CD4-positive, alpha-beta T cell treated with Interleukin-12 subunit alpha and Interleukin-12 subunit beta, for 1 hour (primary cell): ENCODE measurements at places on chromosomes 3 and 15.

- no peak for DNase-seq
Measured at GRCh38 chr3:100719136-100719535, 9.8 kb downstream of the TFG start.

GRCh38 chr3:39705351-39705900 lies 104.0 kb upstream of the MYRIP start:
- DNase-seq: no peak

- DNase-seq: no peak
Measured at GRCh38 chr15:86382341-86382740, 302.7 kb downstream of the AGBL1 start.

GRCh38 chr3:153979418-153980251 lies 141.6 kb upstream of the ARHGEF26 start:
- DNase-seq: no peak

DNA sequence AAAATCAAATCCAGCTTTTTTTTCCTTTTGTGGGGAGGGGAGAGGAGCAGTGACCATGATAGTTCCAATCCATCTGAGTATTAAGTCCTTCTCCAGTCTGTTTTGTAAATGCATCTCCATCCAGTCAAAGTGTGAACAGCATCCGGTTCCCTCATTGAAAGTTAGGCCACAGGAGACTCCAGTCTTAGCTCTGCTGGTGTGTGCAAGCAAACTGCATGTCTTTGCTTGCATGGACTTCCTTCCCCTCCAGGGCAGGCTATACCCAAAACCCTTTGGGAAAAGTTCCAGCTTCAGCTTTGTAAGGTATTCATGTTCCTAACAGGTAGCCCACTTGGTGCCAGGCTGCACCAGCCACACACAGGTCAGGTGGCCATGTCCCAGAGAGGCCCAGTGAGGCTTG lies 3.1 kb upstream of the MAN2C1 start:
- no peak for DNase-seq

GRCh38 chr15:73051807-73052652 lies at the start of gene NEO1:
Gene NEO1, plus strand, starts transcription at chr15:73052463. Its CDS starts 213 bp downstream, at chr15:73052676.
- peak; percentile 90 for DNase-seq

DNA sequence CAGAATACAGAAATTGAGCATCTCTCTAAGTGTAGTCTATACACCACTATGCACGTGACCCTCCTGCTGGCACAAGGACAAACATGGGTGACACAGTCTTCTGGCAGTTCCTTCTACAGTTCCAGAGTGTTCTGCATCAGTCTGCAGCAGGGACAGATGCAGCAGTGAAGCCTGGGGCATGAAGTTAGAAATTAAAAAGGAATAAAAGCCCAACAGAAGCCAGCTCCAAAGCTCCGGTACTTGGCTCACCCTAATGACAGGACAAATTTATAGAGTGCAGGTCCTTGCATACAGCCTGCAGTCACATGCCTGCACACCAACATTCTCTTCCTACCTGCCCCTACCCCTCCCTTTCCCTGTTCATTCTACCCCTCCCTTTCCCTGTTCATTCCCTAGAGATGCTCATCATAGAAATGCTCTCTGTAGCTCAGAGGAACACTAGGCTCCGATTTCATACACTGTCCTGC lies 15.0 kb downstream of the UACA start:
- no peak for DNase-seq

DNA sequence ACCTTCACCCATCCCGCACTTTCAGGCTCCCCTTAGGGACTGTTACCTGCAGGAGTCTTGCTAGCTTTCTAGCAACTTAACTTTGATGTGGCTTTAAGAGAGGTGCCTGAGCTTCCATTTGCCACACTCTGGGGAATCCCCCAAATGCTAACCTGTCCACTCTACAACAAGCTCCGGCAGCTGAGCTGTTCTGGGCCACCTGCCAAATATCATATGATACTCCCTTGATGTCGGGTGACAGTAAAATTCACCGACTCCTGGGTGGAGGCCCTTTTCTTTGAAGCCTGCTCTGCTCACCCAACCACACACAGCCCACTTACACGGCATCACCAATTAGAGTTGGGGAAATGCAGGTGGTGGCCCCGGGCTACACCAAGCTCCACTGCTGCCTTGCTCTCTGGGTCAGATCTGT lies 38.0 kb upstream of the XCR1 start:
- DNase-seq: peak; percentile 92

DNA sequence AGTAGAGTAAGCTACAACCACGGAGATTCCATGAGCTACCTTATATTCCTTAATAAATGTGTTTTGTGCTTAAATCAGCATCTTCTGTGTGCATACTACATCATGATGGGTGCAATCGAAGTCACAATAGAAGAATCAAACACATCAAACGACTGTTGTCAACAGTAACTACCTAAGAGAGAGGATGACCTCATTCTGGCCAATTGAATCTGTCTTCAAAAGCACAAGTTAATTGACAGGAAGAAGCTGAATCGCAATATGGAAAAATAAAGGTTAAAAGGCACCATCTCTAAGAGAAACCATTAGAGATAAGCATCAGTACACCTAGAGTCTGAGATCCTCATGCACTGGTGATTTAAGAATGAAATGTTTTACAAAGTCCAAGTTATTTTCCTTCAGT lies 39.0 kb downstream of the CD200R1L start:
- peak; percentile 10 for DNase-seq

DNA sequence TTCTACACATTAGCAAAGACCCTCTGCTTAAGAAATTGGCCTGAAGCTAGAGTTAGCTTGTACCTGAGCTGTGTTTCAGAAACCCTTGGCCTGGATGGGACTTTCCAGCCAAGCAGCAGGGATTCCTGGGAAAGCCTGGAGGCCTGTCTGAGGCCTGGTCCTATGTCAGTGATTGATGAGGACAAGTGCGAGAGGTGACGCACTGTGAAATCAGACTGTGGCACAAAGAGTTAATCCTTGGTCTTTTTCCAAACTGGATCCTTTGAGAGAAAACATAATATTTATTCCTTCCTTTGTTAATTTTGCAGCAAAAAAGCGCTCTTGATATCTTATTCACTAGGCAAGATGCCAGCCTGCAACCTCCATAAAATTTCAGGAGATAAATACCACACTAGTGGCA lies 225.0 kb upstream of the ATP11B start:
- DNase-seq: no peak

DNA sequence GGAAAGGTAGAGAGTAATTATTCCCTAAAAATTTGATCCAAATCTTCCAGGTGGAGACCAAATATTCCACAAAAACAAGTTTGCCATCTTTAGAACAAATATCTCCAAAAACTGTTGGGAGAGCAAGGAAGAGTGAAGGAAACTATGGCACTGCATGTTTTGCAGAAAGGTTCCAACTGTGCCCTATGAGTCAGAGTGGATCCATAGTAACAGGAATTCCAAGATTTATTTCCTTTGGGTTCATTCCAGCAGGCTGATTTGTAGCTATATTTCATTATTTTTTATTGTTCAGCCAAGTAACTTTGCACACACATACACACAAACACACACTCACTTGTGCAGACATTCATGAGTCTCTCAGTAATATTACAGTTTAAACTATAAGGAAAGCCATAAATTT lies 459.7 kb upstream of the EPHA6 start:
- DNase-seq: no peak

GRCh38 chr3:79012946-79013362 lies 754.8 kb downstream of the ROBO1 start:
- DNase-seq: no peak

- no peak for DNase-seq
Measured at GRCh38 chr3:151501171-151501922, 40.5 kb upstream of the IGSF10 start.

- no peak for DNase-seq
Measured at GRCh38 chr3:175751089-175751488, 892.0 kb downstream of the NAALADL2 start.

GRCh38 chr3:147977001-147977400 lies 567.8 kb downstream of the ZIC1 start:
- DNase-seq: no peak

DNA sequence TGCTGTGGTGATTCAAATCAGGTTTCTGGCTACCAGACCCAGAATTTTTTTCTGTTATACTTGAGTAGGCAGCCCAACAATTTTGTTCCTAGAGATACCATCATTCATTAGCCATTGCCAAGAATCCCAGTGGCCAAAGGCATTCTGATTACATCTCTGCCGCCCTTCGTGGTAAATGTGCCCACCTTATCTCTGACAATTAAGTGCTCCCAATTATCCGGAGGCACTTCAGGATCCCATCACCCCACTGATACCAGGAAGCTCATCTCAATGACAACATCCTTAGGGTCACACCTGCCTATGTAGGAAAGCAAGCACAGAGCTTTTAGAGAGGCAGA lies 43.2 kb upstream of the RPL35A start:
- DNase-seq: no peak

GRCh38 chr3:46950650-46951241 lies 25.8 kb downstream of the CCDC12 start:
- DNase-seq: no peak

DNA sequence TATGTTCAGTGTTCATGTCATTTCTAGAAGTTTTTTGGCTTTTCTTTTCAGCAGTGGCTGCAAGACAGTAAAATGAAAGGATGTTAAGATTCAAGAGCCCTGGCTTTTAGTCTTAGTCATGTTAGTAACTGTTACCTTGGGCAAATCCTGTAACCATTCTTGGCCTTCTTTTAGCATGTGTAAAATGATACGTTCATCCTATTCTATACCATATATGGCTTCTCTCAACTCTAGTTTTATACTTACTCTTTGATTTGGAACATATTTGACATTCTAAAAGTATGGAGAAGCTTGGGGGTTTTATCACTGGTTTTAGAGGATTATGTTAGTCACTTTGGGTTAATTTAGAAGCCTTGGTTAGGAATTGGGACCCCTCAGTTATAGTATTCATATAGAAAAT lies 20.1 kb downstream of the GTF2E1 start:
- DNase-seq: no peak

GRCh38 chr3:71546821-71547220 lies 36.7 kb downstream of the FOXP1 start:
- DNase-seq: no peak

GRCh38 chr3:61687663-61688306 lies 126.4 kb downstream of the PTPRG start:
- DNase-seq: no peak

- no peak for DNase-seq
Measured at GRCh38 chr15:79221696-79222095, 60.8 kb upstream of the ANKRD34C start.

- DNase-seq: no peak
Measured at GRCh38 chr3:180611006-180611405, 9.0 kb downstream of the TTC14 start.

GRCh38 chr15:73771385-73772045 lies 18.4 kb upstream of the INSYN1 start:
- DNase-seq: no peak

GRCh38 chr3:168984872-168985271 lies 678.6 kb downstream of the MECOM start:
- no peak for DNase-seq

DNA sequence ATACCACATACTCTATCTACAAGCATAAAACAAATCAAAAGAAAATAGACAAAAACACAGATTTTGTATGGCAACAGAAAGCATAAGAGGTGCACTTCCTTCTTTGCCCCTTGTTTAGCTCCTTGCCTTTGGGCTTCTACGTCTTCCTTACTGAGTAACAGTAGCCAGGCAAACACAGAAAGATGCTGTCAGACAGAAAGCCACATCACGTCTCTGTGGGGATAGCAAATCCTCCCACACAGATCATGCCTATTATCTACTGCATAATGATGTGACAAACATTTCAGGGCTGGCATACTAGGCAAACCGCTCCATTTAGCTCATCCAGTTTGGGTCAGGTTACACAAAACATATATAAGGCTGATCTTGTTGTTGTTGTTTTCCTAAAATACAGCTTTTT lies 92.7 kb downstream of the BOC start:
- DNase-seq: no peak

DNA sequence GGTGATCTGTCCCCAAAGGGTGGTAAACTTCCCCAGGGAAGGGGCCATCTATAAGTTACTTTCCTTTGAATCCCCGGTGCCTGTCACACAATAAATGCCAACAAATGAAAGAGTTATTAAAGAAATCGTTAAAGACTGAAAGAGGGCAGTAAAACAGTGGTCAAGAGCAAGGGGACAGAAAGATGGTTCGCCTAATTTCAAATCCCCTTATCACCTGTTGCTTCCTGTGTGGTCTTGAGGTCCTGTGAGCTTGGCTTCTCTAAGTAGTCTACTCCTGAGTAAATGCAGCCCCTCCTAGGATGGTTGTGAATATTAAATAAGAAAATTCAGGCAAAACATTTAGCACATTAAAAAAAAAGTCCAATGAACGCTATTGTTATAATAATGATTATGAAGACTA lies 225.7 kb upstream of the ADAMTS9 start:
- DNase-seq: no peak
